Psoas muscle (tissue), 8 donors: ENCODE measurements at places on chromosomes 7 and 10. TPM values are rescaled to one million over a fixed set of nuclear protein-coding genes. Genes with fewer than 3 reads are reported as not detected.

The SFXN4 gene
- 67.2 TPM for polyA plus RNA-seq

The NEUROG3 gene
- 0.01 TPM for polyA plus RNA-seq

The ITGB8 gene
- 0.04 TPM for polyA plus RNA-seq

The NXPH1 gene
- polyA plus RNA-seq = not detected

DNA sequence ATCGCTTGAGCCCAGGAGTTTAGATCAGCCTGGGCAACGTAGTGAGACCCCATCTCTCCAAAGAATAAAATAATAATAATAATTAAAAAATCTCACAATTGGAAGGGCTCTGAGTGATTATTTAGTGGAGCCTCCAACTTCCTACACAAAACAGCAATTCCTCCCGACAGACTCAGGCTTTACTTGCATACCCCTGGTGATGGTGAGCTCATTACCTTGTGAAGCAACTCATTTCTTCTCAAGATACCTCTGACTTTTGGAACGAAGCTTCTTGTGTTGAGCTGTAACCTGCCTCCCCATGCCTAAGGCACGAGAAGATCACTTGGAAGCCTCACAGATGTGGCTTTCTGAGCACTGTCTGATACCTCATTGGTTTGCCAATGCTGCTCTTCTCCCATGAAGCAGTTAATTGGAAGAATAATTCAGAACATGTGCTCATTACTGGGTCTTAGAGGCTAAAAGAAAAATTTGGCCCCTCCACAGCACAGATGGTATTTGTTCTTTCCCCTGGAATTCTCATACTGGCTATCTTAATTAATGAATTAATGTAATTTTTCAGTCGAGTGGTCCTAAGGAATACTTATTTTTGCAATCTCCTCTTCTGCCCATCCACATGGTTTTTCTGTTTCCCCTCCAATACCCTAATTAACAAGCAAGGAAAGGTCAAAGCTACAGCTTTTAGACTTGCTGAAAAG lies 769.0 kb downstream of the TYW1 start:
- DNase-seq = no peak

DNA sequence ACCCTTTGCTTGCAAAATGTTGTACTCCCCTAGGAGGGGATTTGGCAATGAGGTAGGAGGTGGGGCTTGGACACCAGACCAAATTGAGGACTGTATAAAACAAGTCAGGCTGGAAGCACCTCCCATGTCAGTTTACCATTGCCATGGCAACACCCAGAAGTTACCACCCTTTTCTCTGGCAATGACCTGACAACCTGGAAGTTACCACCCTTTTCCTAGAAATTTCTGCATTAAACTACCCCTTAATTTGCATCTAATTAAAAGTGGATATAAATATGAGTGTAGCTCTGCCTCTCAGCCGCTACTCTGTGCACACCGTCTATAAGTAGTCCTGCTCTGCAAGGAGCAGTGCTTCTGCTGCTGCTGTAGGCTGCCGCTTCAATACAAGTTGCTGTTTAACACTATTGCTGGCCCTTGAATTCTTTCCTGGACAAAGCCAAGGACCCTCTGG lies 7.8 kb upstream of the BLNK start:
- no peak for DNase-seq
